Activated naive CD4-positive, alpha-beta T cell treated with Interleukin-2 at 50 U/mL for 16 hours (primary cell): ENCODE measurements at places on chromosomes 4 and X.

GRCh38 chrX:103175944-103176753 lies 38.8 kb upstream of the BEX4 start:
- peak; percentile 48 for DNase-seq

GRCh38 chr4:79141530-79141929 lies 184.3 kb downstream of the NAA11 start:
- DNase-seq = no peak

- DNase-seq = no peak
These were observed 1.6 kb upstream of the SETD7 start for GRCh38 chr4:139557556-139558110.

GRCh38 chrX:24410514-24411189 lies 50.2 kb downstream of the SUPT20HL1 start:
- no peak for DNase-seq

- no peak for DNase-seq
These were observed 13.3 kb upstream of the MID1 start for GRCh38 chrX:10633722-10634121.

DNA sequence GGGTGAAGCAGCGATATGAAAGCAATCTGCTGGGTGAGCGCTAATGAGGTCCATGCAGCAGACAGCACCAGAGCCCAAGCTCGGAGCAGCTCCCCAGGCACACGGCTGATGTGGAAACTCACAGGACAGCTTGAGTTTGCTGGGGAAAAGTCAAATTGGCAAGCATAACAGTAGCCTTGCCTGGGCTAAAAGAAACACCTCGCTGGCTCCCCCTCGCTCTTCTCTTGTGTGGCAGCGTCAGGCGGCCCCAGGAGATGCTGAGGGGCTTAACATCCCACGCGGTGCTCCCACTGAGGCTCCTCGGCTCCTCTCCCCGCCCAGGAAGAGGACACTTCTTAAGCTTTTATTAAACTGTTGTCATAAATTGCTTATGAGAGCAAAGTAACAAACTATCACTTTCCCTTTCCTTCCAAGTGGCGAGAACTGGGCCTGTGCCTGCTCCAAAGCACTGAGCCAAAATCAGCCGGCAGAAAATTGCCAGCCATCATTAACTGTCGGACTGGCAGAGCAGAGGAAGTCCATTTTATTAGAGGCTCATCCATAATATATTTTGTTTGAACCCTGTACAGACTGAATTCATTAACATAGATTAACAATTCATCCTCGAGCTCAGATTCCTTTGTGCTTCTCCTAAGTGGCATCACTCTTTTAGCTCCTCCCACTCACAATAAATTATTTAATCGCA lies 111.4 kb downstream of the TSPAN5 start:
- DNase-seq = no peak

GRCh38 chrX:136061286-136061685 lies 76.1 kb downstream of the SLC9A6 start:
- no peak for DNase-seq

DNA sequence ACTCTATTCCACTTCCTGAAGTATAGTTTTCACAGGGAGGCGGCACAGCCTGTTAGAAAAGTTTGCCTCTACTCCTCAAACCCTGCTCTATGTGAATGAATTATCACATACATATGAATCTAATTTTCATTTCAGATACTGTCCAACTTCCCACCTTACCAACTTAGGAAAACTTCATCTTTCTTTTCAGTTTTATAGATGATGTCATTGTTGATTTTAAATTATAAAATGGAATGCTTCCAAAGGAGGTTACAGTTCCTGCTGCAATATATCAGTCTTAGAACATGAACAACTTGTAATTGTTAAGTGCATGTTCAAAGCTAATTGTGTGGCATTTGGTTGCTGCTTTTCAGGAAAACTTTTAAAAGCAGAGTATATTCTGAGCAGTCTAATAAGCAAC lies 92.4 kb downstream of the NEUROG2 start:
- DNase-seq = no peak

DNA sequence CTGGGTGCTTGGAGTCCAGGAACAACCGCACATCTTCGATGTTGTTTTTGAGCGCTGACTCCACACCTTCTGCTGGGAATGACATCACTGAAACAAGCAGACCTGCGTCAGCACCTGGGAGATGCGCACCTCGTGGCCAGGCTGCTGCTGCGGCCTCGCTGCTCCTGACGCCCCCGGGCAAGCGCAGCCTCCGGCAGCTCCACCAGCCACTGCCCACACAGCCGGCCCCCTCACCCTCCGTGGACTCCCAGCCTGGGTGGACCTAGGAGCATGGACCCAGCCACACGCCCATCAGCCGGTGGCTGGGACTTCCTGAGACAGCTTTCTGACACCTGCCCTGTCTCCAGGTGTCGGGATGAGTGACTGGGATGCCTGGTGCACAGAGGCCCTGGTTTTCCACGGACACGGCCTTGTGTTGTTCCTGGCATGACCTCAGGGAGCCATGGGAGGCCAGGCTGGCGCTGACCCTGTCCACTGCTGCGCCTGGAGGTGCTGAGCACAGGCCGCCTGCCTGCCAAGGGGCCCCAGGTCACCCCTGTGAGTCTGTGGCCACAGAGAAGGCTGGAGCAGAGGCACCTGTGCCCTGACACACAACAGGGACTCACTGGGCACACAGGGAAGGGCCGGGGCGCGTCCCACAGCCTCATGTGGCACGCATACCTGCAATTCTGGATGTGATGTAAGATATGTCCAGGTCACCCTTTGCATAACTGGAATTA lies 48.6 kb downstream of the GAK start:
- DNase-seq = no peak

DNA sequence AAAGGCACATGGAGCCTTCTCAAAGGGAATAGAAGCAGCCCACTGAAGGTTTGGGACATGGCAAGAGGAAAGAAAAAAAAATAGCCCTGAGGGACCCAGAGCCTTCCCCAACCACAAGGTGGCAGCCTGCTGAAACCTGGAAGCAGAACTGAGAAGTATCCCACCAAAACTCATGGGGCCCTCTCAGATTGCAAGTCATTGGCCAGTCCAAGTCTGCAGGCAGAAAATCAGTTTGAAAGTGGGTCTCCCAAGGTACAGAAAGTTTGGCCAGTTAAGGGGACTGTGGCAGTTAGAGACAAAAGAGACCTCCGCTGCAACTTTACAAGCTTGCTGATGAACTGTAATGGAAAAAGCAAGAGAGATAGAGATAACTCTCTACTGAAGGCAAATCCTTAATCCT lies 155.8 kb downstream of the ANTXR2 start:
- peak; percentile 46 for DNase-seq

DNA sequence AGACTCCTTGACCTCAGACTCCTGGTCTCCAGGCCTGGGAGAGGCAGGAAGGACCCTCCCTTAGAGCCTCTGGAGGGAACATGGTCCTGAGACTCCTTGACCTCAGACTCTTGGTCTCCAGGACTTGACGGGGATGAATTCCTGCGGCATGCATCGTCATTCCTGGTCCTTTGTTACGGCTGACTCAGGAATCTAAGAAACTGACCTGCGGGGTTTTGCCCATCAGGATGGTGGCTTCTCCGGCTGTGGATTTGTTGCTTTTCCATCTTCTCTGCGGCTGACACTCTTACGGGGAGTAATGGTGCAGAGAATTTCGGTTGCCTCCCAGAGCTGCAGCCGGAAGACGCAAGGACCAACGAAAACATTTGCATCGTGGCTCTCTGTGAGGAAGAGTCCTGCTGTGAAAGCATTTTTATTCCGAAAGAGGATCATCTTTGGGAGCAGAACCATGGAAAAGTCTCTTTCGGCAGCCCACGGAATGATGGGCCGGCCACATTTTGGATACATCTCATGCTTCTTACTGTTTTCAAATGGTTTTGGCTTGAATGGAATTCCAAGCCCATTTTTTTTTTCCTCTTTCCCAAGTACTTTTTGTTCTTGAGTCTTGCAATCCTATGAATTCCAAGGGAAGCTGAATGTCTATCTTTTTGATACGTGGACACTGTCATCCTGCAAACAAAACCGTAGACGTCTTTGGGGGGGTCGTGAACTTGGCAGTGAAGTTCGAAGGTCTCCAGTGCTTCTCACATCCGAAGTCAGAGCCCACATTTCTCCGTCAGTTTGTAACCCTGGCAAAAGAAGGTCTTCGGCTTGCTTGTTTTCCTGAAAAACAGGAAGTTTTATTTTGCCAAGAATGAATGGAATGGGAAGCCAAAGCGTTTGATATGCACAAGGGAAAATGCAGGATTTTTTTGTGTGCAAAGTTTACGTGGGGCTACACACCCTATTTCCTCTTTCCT lies 36.5 kb downstream of the SHOX start:
- DNase-seq = no peak
